ENCODE measurements at places on chromosomes 16 and 17. TPM values are rescaled to one million over a fixed set of nuclear protein-coding genes. Genes with fewer than 3 reads are reported as not detected.

CA4 gene
- total RNA-seq: not detected

OR3A2 gene
- total RNA-seq: not detected

BORCS6 gene
- total RNA-seq: 14.4 TPM

CTRL gene
- 0.23 TPM for total RNA-seq

TPSAB1 gene
- not detected for total RNA-seq

LSM12 gene
- 55.6 TPM for total RNA-seq

IL17C gene
- total RNA-seq: not detected

Data from hair follicular keratinocyte (primary cell).